ENCODE measurements at places on chromosomes 1 and 21.

- DNase-seq = no peak
These were observed 145.8 kb upstream of the ERRFI1 start for GRCh38 chr1:8171751-8172464.

DNA sequence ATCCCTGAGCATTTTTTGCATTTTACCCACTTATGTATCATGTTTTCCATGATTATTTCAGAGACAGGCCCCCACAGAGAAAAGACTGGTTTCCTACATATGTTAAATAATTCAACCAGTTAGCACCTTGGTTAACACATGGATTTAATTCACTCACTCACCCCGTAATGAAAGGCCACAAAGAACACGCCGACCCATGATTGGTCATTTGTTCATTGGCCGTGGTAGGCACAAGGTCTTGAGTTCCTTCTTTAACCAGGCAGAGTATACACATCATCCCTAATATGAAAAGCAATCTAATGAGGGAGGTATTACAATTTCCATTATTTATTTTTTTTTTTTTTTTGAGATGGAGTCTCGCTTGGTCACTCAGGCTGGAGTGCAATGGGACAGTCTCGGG lies 50.6 kb downstream of the RPS6KA1 start:
- DNase-seq = no peak

DNA sequence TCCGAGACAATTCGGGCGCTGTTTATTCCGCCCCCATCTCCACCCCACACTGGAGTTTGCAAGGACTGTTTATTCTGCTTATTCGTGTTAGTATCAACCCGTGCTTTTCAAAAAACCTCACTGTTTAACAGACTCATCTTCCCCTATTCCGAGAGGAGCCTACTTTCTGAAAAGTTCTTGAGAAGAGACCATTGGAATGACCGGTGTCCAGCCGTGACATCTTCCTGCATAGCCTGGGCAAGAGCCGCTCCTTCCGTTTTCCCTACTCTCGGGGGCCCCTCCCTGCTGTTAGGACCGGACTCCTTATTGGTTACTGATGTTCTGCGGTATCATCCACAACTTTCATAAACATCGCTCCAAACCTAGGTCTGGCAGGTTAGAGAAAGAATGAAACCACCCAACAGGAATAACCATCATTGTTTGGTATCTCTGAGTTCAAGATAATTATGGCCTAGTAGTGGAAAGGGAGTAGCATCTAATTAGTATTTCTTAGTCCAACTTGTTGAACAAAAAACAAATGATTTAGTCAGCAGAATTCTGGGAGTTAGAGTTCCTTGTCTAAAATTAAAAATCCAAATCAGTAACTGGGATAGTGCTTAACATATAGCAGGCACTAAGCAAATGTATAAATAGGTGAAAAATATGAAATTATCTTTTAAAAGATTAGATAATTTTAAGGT lies 837 bp downstream of the STXBP3 start:
- DNase-seq = no peak

GRCh38 chr1:65729259-65729658 lies 63.4 kb upstream of the PDE4B start:
- no peak for DNase-seq

DNA sequence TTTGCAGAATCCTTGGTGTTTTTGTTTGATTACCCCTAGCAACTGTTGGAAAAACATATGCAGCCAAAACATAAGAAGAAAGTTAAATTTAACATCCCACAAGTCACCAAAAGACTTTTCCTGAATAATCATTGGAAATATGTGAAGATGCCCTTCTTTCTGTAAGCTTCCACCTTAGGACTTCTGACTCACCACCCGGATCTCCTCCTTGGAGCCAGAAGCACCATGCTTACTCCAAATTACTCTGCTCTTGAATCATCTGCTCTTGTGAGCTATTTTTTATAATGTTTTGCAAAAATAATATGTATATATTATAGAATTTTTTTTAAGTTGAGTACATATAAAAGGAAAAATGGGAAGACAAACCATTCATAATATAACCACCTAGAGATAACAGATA lies 391.7 kb downstream of the KCTD3 start:
- DNase-seq = no peak

- no peak for DNase-seq
These were observed 117.6 kb downstream of the KCNN3 start for GRCh38 chr1:154752273-154753030.

DNA sequence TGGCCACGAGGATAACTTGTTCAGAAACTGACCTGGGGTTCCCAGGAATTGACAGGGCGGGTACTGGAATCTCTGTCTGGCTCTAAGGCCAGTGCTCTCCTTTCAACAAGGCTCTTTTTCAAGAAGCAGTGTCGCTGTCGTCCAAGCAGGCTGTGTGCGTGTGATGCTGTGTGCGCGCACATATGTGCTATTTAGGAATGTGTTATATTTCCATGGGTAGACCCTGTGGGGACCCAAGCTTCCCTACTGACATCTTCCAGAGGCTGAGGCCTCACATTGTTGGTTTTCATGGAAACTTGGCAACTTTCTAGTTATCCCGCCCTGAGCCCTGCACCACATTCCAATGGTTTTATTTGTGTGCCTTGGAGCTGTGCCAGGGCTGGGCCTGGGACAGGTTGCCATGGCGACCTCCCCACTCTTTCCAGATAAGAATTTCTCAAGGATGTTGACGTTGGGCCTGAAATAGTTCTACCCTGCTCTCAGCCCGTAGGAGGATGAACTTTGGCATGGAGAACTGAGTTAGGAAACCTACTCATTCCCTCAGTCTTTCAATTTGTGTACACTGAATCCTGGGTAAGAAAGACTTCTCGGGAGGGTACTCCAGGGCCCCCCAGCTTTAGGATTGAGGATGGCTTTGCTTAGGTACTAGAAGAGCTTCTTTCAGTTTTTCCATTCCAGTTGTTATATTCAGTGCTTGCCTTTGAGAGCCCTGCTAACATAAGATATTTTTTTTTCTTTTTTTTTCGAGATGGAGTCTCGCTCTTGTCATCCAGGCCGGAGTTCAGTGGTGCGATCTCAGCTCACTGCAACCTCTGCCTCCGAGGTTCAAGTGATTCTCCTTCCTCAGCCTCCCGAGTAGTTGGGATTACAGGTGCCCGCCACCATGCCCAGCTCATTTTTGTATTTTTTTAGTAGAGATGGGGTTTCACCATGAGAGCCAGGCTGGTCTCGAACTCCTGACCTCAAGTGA lies 38.8 kb upstream of the SRSF10 start:
- no peak for DNase-seq

DNA sequence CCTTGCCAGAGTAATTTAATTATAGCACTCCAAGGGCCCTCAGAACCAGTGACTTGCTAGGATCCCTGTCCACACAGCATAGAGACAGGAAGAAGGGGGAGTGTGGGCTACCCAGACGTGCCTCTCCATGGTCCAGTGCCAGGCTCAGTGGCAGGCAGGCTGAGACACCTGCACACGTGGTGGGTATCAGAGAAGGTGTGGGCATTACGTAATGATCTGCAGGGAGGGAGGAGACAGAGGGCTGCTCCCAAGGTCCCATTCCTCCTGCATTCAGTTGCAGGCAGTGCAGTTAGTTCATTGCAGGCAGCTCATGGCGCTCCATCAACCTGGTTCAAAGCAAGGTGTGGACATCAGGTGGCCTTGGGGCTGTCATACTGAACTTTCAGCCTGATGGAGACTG lies 49.9 kb downstream of the C8B start:
- DNase-seq = no peak

- no peak for DNase-seq
These were observed 75.2 kb downstream of the BEND5 start for GRCh38 chr1:48701445-48701844.

DNA sequence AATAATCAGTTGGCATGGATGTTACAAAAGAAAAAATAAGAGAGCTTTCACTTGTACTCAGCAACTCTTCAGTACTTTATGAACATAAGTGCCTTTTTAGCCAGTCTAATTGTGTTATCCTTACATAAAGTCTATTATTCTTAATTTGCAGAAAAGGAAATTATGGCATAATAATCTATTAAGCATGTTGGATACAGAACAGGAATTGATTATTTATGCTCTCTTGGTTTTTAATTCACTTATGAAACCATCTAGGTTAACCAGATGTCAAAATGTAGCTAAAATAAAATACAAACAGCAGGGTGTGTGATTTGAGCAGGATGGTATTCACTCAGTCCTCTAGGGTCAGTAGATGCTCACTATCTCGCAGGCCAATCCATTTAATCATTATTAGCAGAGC lies 79.7 kb downstream of the PLPPR5 start:
- no peak for DNase-seq

GRCh38 chr1:93976711-93977597 lies 67.7 kb upstream of the GCLM start:
- DNase-seq = no peak

GRCh38 chr1:84581648-84582047 lies 7.4 kb upstream of the CTBS start:
- no peak for DNase-seq

DNA sequence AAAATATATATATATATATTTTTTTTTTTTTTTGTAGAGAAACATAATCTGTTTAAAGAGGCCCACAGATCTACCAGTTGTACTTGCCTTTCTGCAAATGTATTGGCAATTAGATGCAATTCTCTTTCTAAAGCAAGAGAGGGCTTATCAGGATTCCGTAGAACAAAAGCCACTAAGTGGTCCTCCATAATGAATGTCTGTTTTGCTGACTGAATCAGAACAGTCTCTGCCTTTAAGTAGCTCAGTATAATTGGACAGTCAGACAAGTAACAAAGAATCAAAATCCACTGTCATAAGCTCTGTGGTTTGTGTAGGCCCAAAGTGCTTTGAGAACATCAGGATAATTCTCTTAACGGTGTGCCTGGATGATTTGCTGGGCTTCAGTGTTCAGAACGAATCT lies 17.3 kb downstream of the SARS1 start:
- DNase-seq = no peak

GRCh38 chr21:15063814-15064575 lies 805 bp downstream of the NRIP1 start:
- DNase-seq = no peak

DNA sequence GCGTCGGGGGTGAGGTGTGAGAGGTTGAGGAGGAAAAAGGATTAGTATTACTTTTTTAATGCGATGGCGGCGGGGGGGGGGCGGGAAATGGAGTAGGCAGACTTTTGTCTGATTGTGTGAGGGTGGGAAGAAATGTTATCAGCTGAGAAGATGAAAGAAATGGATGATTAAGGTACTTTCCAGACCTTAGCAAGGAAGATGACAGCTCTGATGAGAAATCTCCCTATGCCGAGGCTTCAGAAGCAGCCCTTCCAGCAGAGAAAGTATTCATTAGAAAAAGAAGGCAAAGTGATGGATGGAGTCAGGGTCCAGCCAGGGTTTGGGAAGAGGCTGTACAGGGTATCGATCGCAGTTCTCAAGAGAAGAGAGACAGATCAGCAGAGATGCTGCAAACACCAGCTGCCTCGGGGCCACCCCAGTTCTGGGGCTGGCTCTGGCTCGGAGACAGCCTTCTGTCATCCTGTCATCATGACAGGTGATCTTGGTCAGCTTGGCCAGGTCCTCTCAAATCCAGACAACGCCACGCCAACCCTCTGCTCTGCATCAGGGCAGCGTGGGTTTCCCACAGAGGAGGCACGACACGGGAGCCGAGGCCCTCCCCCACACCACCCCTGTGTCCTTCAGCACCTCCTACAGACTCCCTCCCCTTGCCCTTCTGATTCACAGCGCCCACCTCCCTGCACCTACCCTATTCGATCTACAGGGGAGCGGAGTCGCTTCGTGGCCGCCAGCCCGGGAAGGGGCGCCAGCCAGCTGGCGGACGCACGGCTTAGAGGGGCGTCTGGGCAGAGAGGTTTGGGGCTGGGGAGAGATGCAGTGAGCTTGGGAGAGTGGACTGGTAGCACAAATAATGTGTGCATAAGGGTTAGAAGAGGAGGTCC lies 674 bp upstream of the ATXN7L2 start:
- no peak for DNase-seq

DNA sequence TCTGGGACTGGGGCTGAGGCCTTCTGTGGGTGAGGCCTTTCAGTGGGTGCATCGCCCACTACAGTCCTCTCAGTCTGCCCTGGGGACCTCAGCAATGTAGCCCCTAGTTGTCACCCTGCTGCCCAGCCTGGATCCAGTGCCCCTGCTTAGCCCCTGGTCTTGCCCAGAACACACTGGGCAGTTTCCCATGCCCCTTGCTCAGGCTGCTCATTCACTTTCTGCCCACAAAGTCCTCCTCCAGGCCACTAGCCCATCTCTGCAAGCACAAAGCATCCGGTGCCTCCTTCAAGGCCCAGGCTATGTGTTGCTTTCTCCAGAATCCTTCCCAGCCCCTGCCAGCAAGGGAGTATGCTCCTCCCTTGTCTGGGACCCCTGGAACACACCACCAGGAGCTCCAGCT lies 5.4 kb upstream of the ADORA1 start:
- DNase-seq = no peak

DNA sequence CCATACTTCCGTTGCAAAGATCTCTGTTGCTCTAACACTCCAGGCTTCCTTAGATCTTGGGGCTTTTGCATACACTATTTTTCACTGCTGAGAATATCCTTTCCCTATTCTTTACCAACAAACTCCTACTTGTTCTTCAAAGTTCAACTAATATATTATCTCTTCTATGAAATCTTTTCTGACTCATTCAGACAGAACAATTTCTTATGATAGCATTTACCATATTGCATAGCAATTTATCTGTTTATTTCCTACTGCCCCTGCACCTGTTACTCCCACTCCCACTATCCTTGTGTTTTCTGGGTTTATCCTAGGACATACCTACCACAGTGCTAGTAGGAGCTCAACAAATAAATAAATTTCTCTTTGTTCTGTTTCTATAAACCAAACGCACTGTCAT lies 11.0 kb downstream of the GADD45A start:
- no peak for DNase-seq

GRCh38 chr1:12141163-12141850 lies 25.5 kb upstream of the TNFRSF1B start:
- no peak for DNase-seq

GRCh38 chr1:233440951-233441401 lies 113.5 kb downstream of the MAP3K21 start:
- no peak for DNase-seq

DNA sequence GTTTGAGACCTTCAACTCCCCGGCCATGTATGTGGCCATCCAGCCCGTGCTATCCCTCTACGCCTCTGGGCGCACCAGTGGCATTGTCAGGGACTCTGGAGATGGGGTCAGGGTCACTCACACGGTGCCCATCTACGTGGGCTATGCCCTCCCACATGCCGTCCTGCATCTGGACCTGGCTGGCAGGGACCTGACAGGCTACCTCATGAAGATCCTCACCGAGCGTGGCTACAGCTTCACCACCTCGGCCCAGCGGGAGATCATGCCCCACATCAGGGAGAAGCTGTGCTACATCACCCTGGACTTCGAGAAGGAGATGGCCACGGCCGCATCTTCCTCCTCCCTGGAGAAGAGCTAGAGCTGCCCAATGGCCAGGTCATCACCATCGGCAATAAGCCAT lies 36.5 kb upstream of the ZP4 start:
- DNase-seq = no peak

DNA sequence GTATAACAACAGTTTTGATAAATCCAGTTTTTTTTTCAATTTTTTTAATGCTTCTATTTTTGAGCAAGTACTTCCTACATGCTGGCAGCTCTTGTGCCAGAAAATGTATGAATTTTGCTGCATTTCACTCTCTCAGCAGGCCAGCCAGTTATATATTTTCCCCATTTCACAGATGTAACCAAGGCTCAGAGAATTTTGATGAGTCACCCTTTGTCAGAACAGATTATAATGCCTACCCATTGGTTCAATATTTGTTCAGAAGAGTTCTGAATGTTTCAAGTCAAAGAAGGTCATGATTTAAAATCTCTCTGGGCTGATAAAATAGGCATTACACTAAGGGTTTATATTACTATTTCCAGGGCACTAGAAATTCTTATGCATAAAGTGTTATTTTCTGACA lies 452.2 kb downstream of the RWDD3 start:
- DNase-seq = no peak

- DNase-seq = no peak
These were observed 15.6 kb downstream of the TARDBP start for GRCh38 chr1:11028018-11028417.
